ENCODE measurements at places on chromosomes 6 and 20.
A peak's percentile ranks its signal among the peaks of the same experiment; 100 is the strongest.

DNA sequence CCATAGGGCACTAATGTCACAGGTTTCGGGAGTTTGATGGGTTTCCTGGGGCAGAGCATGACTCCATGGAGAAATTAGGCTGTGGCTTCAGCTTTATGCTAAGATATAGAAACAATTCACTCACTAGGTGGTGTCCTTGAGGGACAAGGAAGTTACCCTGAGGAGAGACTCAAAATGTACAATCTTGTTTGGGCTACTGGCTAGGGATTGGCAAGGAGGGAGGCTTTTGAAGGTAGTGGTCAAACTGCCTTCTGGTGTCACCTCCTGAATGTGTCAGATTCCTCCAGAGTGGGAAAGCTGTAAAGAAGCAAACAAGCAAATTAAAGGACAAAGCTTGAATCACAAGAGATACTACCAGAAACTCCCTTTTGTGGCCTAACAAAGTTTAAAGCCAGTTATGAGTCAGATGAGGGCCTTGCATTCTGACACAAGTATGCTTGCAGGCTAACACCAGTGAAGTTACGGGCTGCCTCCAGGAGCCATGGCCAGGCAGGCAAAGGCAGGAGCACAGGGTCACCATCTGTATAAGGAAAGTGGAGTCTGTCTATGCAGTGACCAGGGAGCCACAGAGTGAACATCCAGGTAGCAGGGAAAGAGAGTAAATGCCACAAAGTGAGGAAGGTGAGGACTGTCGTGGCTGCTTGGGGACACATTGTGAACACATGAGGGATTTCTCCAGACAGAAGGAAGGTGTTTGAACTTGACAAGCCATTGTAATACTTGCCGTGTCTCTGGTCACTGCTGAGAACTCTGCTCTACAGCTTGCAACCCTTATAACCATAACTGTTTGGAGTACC is 107.7 kb upstream of the DTNBP1 start:
- peak; percentile 46 for DNase-seq

DNA sequence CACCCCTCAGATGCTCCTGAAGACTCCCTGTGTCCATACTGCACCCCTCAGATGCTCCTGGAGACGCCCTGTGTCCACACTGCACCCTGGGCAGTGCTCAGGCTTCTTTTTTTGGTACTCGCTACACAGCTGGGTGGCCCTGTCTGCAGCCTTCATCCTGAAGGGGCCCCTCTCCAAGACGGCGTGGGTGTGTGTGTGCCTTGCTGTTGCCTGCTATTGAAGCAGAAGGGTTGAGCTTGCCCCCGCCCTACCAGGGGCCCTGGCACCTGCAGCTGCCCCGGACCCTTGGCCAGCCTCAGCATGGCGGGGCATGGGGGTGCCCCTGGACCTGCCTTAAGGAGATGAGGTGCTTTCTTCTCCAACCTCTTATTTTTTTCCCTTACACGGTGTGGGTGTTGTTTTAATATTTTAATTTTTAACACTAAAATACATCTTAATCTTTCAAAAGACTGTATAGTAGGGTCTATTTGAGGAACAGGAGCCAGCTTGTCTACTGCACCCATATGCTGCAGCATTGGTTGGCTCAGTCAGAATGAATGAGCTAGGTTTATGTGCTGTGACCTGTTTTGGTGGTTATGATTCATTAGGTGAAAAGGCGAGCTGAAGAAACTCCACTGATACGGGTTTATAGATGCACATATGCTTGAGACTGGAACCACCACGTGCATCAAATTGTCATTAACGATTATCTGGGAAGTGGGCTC is 135.9 kb downstream of the AGPAT4 start:
- DNase-seq = no peak

DNA sequence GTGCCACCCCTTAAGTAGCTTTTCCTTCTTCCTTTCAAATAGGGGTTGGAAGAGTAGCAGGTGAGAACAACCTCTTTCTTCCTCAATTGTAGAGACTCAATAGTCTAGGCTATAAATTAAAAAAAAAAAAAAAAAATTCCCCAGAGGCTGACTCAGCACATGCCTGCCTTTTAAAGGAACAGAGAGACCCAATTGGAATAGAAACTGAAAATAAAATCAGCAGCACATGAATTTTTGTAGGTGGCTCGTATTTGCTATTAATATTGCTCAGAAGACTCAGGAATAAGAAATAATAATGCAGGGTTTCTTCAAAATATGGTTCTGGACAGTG is 19.3 kb downstream of the TOP1 start:
- DNase-seq = peak; percentile 42

GRCh38 chr6:6870921-6871320 is 236.8 kb upstream of the RREB1 start:
- no peak for DNase-seq

DNA sequence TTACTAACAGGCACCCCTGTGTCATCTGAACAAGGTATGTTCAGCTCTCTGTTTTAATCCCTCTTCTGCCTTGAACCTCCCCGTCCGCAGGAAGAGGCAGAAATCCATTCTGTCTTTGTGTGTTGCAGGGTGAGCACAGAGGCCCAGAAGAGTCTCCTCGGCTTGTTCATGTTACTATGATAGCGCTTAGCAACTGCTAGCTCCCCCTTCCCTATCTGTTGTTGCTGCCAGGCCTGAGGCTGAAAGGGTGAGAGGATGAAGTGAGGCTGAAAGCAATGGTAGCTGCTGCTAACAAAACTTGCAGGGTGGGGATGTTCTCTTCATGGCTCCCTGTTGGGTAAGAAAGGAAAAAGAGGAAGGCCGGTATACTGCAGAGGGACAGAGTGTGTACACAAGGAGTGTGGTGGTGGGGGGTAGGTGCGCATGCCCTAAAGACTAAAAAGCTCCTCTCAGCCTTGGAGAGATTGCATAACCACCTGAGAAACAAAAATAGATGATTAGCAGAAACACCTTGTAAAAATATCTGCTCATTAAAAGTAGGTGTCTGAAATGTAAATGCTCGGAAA is 55.2 kb upstream of the CITED2 start:
- no peak for DNase-seq

DNA sequence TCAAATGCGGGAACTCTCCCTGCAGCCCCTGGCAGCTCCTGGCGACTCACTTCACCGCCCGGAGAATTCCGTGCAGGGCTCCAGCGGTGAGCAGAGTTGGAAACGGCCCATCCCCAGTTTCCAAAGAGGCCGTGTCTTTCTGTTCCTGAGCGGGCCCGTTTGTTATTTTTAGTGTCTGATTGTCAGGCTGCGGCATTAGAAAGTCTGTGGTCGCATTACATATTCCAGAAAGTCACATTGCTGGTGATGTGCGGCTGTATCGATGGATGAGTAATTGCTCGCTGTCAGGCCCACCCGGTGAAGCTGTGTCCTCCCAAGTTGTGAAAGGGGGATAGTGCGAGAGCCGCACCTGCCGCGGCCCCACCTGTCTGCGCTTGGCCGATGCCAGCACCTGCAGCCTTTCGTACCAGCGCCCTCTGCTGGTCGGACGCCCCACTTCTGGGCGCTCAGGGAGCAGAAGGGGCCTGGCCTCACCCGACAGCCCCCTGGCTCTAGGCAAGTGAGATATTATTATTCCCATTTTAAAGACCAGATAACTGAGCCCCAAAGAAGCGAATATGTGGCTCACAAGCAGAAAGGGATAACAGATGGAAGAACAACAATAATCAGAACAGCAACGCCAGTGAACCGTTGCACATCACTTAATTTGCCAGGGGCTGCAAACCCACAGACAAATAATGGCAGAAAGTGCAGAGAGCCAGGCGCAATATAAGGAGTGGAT is 244.9 kb downstream of the TSHZ2 start:
- DNase-seq = peak; percentile 57

GRCh38 chr6:166275714-166276166 is 32.5 kb downstream of the PRR18 start:
- peak; percentile 49 for DNase-seq

DNA sequence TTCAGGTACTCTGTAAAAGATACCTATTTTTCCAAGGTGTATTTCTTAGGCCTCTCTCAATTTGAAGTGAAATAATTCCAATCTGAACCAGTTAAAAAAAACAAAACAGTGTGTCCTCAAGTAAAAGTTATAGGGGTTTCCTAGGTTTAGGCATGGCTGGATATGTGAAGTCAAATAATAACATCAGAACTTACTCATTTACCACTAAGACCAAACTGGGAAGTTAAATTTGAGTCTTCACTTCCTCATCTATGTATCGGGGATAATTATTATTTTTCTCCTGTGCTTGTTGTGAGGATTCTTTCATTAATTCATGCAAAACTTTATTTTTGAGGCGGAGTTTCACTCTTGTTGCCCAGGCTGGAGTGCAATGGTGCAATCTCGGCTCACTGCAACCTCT is 86.2 kb upstream of the PTPRK start:
- DNase-seq = no peak

- DNase-seq = no peak
Measured at GRCh38 chr20:63697357-63697867, 960 bp downstream of the TNFRSF6B start.

Measured in SK-MEL-5 (cell line).